ENCODE measurements at places on chromosomes 2 and 18.

DNA sequence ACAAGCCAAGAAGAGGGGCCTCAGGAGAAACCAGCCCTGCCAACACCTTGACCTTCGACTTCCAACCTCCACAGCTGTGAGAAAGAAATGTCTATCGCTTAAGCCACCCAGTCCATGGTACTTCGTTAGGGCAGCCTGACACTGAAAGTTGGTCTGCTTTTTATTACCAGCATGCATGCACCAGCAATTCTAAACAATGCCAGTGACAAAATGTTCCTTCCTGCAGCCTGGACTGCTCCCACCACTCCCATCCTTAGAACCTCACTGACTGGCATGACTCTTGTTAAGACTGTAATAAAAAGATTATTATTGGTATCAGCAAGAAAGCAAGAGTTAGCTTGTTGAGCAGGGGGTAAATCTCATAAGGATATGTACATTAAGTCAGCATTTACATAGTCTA, 33.6 kb downstream of the TMEM177 start:
- DNase-seq = no peak

GRCh38 chr2:16215902-16216557, 275.7 kb downstream of the MYCN start:
- no peak for DNase-seq

- DNase-seq = no peak
These were observed 220.8 kb downstream of the CDH2 start for GRCh38 chr18:27956001-27956640.

DNA sequence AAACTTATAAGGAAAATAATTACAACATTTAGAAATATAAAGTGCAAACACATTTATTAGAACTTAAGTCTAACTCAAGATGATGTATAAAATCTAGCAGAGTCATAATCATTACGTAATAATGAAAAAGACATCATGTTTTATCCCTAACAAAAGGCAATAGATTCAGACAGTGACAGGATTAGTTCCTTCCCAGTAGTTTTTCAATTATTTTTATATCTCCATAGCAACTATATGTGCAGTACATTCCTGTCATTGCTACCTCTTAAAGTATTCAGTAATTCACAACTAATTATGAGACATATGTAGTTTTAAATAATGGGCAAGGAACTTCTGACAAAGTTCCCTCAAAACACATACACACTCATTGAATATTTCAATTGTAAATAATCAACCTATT, 687.9 kb downstream of the CCDC85A start:
- DNase-seq = no peak

- no peak for DNase-seq
These were observed 31.5 kb downstream of the ATP8B1 start for GRCh38 chr18:57771626-57772025.

DNA sequence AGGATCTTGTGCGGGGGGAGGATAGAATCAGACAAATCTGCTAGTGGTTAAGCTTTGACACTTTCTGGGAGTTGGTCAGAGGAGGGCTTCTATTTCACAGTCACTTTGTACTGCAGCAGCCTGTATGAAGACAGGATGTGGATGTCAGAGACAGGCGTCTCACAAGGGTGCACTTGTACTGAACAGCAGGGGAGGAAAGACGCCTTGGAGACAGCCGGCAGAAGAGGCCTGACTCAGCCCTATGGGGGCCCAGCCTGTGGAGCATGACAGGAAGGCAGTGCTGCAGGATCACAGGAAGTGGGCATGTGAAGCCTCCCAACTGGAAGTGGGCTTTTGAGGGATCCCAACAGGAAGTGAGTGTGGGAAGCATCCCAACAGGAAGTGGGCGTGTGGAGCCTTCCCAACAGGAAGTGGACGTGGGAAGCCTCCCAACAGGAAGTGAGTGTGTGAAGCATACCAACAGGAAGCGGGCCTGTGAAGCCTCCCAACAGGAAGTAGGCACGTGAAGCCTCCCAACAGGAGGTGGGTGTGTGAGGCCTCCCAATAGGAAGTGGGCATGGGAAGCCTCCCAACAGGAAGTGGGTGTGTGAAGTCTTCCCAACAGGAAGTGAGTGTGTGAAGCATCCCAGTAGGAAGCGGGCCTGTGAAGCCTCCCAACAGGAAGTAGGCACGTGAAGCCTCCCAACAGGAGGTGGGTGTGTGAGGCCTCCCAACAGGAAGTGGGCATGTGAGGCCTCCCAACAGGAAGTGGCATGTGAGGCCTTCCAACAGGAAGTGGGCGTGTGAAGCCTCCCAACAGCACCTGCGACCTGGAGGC, 212.3 kb downstream of the SNTG2 start:
- no peak for DNase-seq

DNA sequence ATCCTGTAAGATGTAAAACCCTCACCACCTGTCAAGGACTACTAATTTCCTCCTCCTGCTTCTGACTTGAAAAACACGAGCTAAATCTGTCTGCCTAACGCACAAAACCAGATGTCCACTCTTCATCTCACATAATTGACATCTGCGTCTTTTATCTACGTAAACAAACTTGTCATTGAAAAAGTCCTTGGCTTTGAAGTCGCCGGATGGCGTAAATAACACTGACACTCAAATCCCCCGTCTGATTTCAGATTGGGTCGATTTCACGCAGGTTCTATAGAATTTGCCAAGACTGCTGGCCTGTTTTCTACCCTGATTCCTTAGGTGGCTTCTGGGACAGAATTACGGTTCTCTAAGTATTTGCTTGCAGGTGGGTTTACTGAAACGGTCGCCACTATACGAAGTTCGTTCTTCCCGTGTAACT, 539 bp upstream of the MOB4 start:
- no peak for DNase-seq

DNA sequence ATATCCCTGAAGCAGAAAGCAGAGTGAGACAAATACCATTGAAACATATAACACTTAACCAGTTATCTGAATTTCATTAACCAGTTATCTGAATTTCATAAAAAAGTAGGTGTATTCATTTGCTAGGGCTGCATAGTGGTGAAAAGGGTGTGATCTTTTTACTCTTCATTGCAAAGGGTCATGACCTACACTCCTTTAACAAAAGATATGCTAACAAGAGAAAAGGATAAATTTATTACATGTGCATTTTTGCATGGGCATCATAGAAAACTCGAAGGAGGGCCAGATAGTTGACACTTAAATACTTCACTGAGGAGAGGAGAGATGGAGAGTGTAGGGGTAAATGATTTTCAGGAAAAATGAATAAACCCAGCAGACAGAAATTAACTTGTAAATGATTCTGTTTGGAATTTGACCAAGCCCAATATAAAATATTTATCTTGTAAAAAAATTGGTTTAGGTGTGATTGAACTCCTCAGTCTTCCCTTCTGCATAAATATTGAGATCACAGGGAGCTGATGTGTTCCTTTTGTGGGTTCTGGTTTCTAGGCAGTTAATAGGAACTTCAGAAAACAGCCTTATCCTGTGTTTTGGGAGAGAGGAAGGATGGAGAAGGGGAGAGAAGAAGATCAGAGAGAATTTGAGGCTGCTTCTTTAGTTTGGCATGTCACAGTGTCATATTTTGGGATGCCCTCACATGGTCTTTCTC, 372.5 kb upstream of the SYT4 start:
- no peak for DNase-seq

DNA sequence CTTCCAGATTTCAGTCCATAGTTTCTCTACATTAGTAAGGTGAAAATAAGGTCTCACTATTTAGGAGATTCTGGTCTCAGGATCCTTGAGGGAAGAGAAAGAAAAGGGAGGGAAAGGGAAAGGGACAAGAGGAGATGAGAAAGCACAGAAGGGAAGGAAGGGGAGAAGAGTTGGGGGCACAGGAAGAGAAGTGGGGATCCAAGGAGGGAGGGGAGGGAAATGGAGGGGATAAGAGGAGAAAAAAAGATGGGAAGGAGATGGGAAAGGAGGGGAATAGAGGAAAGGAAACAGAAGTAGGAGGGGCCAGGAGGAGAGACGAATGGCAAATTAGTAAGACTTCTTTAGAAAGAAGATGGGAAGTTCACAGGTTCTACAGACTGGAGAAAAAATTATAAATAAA, 39.2 kb upstream of the SPTBN1 start:
- no peak for DNase-seq

DNA sequence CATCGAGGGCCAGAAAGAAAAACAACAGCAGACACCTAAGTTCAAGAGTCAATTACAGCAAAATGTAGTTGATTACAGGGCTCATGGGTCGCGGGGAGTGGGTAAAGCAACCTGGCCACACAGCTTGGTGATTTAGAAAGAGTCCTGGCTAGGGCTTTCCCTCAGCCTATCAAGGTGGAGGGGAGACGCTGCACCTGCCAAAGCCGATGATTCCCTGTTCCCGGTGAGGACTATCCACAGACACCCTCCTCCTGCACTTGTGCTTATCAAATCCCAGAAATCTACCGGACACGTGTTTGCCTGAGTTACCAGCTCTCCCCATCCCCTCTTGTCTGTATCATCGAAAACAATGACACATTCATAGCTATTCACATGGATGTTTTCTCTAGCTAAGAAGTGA, 7.0 kb upstream of the SOX11 start:
- DNase-seq = no peak

DNA sequence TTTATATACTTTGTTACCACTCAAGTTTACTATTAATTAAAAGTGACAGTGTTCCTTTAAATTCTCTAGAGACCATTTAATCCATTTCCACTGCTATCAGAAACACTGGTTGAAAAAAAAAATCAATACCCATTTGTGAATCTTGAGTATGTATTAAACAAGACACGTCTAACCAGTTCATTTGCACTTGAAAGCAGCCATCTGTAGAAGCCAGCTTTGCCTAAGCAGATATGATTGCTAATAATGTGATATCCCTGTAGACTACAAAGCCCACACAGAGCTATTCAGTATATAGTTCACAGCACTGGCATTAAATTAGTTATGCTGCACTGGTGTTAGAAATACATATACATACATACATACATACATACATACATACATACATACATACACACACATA, 111.8 kb upstream of the SP3 start:
- DNase-seq = no peak

- peak; percentile 24 for DNase-seq
These were observed 43.7 kb upstream of the RIT2 start for GRCh38 chr18:43159086-43159770.

DNA sequence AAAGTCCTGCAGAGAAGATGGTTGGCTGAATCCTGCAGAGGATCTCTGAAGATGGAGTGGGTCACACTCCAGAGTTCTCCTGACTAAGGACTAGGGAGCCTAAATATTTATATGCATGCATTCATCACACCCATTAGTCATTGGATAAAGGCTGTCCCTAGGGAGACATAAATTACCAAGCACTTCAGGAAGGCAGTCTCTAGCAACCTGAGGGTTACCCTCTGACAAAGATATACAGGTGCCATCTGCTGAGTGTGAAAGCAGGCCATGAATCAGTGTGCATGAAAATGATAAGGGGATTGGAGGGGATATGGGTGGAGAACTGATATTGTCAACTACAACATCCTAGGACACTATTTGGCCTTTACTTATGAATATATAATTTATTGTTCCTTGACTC, 294.8 kb upstream of the DDX18 start:
- no peak for DNase-seq

GRCh38 chr2:234267534-234267933, 217.0 kb downstream of the SPP2 start:
- no peak for DNase-seq

GRCh38 chr2:11683476-11683875, 13.5 kb upstream of the NTSR2 start:
- no peak for DNase-seq

- DNase-seq = no peak
These were observed 84.2 kb upstream of the STPG4 start for GRCh38 chr2:47239119-47239969.

- no peak for DNase-seq
These were observed 57.6 kb upstream of the KLHL29 start for GRCh38 chr2:23327416-23327815.

DNA sequence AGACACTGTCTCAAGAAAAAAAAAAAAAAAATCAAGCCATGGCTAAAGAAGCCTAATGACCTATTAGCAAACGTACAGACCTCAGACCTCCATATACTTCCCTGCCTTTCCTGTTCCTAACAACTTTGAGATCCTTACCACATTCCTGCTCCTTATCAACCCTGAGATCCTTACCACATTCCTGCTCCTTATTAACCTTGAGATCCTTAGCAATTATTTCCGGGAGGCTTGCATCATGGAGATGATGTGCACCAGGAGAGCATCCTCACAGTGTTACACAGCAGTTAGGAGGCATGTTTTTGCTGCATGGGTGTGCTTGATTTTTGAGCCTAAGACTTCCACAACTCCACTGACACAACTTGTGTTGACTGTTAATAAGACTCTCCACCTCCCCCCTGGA, 54.6 kb upstream of the RASGRP3 start:
- DNase-seq = no peak

GRCh38 chr2:71781695-71782228, 328.4 kb downstream of the DYSF start:
- no peak for DNase-seq

GRCh38 chr2:78418021-78418420, 607.5 kb upstream of the REG3G start:
- DNase-seq = no peak

DNA sequence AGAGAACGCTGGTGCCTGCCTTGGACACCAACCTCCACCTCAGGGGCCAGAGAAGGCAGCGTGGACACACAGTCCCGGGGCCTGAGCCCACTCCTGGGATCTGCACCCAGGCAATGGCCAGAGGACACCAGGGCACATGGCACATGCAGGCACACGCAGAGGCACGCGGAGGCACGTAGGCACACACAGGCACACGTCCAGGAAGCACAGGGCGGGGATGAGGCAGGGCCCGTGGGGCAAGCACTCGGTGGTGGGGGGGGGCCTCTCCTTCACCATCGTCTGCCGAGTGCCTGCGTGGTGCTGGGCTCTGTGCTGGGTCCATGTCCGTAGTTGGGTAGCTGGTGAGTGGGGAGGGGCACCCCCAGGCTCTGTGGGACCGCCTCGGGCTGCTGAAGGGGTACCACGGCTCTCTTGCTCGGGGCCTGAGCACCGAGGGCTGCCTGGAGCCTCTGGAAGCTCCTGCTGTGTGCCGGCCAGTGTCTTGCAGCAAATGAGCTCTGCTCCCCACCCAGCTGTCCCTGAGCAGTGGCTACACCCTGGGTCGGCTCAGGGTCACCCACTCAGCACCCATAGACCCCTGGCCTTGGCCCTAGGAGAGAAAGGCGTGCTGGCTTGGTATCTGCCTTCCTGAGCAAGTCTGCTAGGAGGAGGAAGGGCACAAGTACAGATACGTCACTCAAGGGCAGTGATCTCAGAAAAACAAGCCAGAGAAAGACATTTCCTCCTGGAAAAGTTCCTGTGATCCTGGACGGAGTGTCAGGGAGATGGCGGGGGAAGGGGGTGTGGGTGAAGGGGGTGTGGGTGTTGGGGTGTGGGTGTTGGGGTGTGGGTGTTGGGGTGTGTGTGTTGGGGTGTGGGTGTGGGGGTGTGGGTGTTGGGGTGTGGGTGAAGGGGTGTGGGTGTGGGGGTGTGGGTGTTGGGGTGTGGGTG, 26.4 kb downstream of the RTP5 start:
- DNase-seq = no peak

GRCh38 chr2:33326100-33326499, 150.3 kb upstream of the RASGRP3 start:
- no peak for DNase-seq

DNA sequence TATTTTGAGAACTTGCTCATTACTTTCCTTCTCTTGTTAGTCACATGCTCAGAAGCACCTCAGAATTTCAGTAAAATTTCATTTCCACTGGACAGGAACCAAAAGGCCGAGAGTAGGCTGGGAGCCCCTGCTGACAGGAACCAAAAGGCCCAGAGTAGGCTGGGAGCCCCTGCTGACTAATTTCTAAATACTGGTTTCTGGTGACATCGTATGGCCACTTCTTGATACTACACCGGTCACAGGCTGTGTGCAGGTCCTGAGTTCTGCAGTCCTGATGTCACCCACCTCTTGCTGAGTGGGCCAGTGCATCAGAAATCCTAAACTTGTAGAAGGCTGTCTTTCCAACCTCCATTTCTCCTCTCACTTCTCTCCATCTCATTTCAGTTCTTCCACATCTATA, 17.7 kb upstream of the EN1 start:
- DNase-seq = no peak

Measured in stromal cell of bone marrow (primary cell).